ENCODE measurements at places on chromosomes 5 and 9.

- no peak for DNase-seq
These were observed 55.3 kb downstream of the MAPKAP1 start for GRCh38 chr9:125651576-125652232.

DNA sequence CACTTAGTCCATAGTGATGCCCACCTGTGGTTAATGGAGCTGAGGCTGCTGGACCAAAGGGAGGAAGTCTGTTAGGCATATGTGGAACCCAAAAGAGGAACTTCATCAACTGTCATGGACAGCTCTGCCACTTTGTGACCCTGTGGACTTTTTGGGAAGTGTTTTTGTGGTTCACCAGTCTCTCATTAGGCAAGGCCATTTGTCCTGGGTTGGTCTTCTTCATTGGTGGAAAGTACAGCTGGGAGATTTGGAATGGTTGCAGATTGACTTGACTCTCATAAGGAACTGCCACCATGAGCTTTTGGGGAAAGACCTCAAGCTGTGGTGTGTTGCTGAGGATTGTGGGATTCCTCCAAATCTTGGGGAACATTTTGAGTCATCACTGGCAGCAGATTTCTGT is 31.9 kb upstream of the IL12B start:
- DNase-seq = no peak

DNA sequence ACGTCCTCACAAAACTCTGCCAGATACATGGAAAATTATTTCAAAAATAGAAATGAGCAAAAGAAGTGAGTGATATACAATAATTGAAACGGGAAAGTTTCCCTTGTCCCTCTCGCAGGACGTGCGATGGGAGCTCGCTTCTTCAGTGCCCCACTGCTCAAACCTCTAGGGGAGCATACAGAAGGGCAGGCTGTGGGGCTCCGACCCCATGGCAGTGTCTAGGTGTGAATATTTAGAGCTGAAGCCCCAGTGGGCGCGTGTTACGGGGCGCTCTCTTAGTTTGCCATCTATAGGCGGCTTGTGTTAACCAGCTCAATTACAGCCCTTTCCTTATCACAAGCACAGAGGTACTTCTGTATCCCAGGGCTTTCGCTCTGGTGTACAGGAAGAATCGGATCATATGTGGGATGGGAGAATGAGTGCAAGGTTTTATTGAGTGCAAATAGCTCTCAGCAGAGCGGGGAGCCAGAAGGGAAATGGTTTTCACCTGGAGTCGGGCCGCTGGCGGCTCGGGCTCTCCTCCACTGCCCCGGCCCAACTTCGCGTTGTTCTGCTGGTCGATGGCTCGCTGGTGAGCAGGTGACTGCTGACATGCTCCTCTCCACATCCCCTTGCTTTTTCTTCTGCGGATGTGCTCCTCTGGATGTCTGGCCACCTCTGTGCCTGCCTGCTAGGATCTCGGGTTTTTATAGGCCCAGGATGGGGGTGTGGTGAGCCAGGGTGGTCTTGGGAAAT is 334.0 kb upstream of the PTPRD start:
- no peak for DNase-seq

DNA sequence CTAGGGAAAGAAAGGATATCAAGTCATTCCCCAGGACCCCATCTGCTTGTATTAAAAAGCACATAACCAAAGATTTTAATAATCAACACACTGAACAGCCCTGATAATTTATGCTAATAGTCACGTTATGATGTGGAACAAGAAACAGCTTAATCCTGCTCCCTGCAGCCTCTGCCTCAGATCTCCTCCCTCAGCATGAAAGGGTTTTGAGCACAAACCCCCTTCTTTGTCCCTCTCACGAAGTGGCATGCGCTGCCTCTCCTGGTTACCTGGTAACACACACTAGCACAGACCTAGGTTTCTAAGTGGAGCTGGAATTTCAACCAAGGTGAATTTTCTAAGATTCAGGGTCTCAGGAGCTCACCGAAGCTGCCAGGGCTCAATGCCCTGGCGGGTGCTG is 5.1 kb downstream of the IGFBPL1 start:
- no peak for DNase-seq

GRCh38 chr5:146669656-146670055 is 153.7 kb upstream of the GPR151 start:
- no peak for DNase-seq

All from NCI-H1436 treated with DMSO at 0.1 percent for 48 hours (cell line).